RCC 7860 (cell line): ENCODE measurements at places on chromosomes 16 and 17.

GRCh38 chr17:28982131-28982793, 23.6 kb downstream of the SEZ6 start:
- no peak for DNase-seq

DNA sequence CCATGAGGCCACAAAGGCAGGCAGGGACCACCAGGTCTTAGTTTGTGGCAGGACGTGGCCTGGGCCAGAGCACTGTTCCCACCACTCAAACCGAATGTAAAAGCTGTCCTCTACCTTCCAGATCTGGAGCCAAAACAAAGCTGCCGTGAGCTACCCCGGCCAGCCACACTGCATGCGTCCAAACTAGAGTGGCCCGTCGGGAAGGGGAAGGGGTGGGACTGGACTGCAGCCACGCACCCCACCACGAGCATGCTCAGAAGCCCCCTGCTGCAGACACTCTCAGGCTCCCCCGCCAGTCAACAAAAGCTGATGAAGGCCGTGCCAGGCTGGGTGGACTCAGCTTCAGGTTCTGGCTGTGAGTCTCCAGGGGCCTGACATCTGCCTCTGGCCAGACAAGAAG, 15.2 kb downstream of the SLC13A5 start:
- DNase-seq = no peak

- no peak for DNase-seq
Measured at GRCh38 chr16:22721511-22722100, 92.4 kb upstream of the HS3ST2 start.

- DNase-seq = no peak
Measured at GRCh38 chr17:46814446-46814845, 4.0 kb downstream of the WNT3 start.

- DNase-seq = no peak
Measured at GRCh38 chr17:17528696-17529652, 32.8 kb upstream of the RASD1 start.

- peak; percentile 33 for DNase-seq
Measured at GRCh38 chr17:2068519-2069051, 13.7 kb downstream of the HIC1 start.

GRCh38 chr17:74390680-74391653, 23.7 kb downstream of the GPR142 start:
- DNase-seq = no peak

GRCh38 chr17:61833536-61834193, 29.7 kb downstream of the BRIP1 start:
- DNase-seq = peak; percentile 77

- DNase-seq = no peak
Measured at GRCh38 chr17:11492511-11492910, 105.8 kb upstream of the DNAH9 start.

DNA sequence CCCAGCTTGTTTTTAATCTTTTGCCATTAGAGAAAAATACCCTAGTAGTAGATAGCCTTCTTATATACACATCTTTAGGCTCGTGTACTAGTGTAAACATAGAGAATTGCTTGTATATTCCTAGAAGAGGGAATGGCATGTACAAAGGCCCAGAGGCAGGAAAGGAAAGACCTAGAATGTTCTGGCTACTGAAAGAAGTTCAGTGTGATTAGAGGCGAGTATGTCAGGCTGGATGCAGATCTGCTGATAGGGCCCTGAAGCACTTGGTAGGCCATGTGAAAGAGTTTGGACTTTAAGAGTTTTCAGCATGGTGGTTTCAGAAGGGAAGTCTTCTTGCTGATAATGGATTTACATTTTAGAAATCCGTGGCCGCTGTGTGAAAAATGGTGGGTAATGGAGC, 17.4 kb downstream of the CTCF start:
- no peak for DNase-seq

GRCh38 chr16:57694231-57694724, 328 bp upstream of the DRC7 start:
- DNase-seq = no peak

DNA sequence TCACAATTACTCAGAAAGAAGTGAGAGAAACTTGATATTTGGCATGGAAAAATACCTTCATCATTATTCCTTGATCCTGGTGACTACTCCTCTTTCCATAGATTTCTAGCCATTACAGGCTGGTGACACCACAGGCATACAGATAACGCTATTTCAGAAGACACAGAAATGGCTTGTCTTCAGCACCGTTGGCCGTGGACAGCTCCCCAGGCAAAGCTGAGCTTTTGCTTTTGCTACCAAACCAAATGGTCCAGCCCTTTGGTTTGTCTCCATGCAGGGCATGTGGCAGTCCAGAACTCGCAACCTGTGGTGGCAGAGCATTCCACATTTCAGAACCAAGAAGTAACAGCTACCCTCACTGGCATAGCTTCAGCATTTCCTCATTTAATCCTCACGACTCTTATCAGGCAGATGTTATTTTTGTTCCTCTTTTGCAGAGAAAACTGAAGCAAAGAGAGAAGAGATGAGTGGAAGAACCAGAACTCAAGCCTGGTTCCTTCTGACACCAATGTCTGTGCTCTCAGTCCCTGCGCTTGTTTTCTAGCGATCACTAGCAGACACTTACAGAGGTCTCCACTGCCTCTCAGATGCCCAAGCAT, 55.5 kb downstream of the HS3ST4 start:
- no peak for DNase-seq

DNA sequence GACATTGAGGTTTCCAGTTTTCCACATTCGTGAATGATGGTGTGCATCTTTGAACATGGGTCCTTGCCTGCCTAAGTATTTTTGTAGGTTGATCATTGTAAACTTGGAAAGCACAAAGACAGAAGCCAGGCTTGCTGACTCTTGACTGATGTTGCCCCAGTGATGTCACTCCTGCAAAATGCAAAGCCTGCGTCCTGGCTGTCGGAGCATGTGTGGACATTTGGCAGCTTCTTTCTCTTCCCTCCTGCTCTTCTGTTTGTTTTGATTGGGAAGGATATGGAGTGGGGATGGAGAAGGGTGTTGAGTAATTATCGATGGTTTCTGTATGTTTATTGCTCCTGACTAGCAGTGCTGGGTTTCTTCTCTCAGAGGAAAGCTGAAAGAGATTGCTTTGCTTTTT, 3.2 kb downstream of the NDE1 start:
- DNase-seq = no peak

- DNase-seq = no peak
Measured at GRCh38 chr17:3812771-3813170, 11.8 kb upstream of the ITGAE start.

DNA sequence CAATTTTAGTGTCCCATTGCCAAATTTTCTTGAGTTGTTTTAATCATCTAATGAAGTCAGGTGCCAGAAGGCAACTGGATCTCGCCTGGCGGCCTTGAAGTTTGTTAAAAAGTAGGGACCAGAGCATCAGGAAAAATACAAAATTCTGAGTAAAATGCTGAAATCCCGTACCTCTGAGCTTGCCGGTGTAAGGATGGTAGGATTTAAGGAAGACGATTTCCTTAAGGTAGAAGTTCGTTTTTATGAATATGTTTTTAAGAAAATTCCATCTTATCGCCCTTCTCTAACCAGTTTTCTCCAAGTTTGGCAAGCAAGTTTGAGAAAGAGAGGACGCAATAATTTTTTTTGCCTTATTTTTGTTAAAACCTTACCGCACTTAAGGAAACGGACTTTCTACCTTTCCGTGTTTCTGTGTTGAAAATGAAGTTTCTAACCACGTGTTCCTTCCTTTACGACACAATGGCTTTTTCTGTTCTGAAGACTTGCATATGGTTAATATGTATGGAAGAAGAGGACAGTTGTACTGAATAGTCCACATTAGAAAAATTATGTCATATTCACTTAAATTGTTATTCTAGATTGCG, 748 bp downstream of the ATF7IP2 start:
- DNase-seq = no peak

DNA sequence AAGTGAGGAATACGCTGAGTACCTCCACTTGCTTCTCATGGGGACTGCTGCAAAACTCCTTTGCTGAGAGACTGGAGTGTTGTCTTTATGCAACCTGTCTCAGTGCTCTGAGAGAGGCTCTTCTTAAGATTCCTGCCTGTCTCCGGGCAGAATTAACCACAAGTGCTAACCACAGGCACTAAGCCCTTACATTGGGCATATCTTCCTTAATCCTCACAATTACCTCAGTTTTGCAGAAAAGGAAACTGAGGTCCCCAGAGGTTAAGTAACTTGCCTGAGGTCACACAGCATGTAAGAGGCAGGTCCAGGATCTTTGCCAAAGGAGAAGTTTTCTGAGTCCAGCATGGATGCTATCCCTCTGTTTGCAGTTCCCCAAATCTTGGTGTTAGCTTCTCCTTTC, 86.0 kb downstream of the GP2 start:
- DNase-seq = no peak

DNA sequence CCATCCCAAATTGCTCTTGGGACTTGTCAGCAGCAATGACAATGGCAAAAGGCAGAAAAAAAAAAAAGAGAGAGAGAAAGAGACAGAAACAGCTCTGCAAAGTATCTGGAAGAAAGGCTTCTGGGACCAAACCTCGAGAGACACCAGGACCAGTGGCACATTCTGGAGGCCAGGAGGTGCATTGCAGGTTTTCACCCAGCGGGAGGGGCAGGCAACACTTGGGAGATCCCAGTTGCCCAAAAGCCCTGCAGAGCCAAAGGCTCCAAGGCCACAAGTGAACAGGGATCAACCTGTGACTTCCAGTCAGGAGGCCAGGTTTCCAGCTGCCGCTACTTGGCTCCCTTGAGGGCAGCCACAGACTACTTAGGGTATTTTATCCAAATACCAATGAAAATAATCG, 110.8 kb upstream of the CDH5 start:
- no peak for DNase-seq

GRCh38 chr16:81238296-81239011, at the start of gene BCO1:
BCO1 (plus strand) TSS chr16:81238689; CDS start chr16:81238909, 220 bp downstream.
- DNase-seq = peak; percentile 83

DNA sequence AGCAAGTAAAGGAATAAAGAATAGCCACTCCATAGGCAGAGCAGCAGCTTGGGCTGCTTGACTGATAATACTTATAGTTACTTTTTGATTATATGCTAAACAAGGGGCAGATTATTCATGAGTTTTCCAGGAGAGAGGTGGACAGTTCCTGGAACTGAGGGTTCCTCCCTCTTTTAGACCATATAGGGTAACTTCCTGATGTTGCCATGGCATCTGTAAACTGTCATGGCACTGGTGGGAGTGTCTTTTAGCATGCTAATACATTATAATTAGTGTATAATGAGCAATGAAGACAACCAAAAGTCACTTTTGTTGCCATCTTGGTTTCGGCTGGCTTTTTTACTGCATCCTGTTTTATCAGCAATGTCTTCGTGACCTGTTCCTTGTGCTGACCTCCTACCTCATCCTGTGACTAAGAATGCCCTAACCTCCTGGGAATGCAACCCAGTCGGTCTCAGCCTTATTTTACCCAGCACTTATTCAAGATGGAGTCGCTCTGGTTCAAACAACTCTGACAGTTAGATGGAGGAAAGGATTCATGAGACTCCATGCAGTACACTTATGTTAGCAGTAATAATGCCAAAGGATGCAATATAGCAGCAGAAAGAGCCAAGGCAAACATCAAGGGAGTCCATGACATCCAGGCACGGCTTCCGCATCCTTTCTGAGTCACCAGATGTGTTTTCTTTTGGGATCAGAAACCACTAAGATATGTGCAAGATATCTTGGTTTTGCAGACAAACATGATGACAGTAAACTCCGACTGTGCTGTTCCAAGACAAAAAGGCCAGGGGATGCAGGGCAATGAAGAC, 55.8 kb upstream of the B4GALNT2 start:
- DNase-seq = peak; percentile 66

DNA sequence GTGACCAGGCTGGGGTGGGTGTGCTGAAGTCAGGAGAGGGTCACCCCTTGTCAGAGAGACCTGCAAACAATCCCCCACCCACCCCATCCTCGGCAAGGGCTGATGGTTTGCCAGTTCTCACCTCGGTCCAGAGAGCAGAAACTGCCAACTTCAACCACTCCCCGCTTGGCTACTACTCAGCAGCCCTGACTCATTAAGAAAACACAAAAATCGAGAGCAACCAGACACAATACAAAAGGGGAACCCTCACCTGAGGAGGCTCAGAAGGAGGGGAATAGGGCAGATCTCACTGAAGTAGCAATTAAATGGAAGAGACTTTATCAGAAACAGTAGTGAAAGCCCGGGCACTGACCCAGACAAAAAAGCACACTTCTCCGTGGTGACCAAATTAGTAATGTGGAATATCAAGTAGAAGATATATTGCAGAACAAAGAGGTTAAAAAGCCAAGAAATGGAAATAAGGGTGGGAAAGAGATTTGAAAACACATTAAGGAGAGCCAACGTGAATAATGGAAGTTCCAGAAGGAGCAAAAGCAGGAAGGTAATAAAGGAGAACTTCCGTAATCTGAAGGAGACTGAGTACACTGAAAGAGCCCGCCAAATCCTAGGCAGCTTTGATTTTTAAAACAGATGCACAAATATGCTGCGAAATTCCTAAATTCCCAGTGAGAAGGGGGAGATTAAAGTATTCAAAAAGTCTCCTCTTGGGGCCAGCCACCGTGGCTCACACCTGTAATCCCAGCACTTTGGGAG, 23.6 kb downstream of the CENPV start:
- DNase-seq = peak; percentile 38

- DNase-seq = no peak
Measured at GRCh38 chr16:76661691-76662235, 384.6 kb downstream of the CNTNAP4 start.

DNA sequence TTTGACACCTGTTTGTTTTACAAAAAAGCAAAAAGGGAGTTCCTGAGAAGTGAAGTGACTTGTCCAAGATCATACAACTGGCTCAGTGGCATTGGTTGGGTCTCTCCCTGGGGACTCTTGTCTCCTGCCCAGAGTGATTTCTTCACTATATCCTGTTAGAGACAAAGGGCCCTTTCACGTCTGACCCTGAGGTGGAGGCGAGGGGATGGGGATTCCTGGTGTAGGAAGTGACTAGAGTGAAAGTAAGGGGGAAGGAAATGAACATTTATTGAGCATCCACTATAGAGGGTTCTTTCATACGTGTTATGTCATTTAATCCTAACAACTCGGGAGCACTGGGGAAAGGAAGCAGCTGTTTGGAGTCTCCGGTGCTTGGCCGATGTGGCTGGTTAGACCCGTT, 9.0 kb downstream of the ITGB3 start:
- DNase-seq = no peak

DNA sequence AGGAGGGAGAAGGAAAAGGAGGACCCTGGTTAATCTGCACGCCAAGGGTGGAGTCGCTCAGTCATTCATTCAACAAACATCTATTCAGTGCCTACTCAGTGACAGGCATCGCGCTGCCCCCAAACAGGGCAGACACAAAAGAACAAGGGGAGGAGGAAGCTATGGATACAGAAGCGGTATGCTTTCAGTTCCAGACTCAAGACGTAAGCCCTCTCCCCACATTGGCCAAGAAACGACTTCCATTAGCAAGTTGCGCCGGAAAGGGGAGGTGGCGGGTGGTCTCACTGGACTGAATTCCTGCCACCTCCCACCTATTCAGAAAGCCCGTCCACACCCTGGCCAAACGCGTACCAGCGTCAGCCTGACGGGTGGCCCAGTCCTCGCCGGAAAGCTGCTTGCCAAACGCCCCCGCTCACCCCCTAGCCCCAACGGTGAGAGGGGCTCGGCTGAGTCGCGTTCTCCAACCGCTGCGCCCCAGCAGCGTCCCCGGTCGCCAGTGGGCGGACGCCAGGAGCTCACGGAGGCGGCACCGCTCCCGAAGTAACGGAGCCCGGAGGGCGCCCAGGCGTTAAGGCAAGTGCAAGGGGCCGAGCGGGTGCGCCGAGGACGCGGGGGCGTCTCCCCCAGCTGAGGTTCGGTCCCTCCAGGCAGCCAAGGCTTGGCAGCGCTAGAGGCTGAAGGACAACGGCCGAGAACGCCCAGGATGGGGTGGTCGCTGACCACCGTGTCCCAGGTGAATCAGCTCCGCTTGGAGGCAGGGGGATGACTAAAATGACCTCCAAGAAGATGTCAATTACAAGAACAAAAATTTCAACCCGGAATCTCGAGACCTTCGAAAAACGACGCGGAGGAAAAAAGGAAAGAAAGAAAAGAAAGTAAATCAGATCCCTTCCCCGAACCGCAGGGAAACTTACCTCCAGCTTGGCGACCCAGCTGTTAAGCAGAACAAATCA, 470.7 kb downstream of the SOX9 start:
- DNase-seq = peak; percentile 8
